ENCODE measurements at places on chromosomes 3 and 15. TPM values are rescaled to one million over a fixed set of nuclear protein-coding genes. Genes with fewer than 3 reads are reported as not detected.

GRCh38 chr3:131491775-131492174 is 11.0 kb downstream of the MRPL3 start:
- DNase-seq: no peak

DNA sequence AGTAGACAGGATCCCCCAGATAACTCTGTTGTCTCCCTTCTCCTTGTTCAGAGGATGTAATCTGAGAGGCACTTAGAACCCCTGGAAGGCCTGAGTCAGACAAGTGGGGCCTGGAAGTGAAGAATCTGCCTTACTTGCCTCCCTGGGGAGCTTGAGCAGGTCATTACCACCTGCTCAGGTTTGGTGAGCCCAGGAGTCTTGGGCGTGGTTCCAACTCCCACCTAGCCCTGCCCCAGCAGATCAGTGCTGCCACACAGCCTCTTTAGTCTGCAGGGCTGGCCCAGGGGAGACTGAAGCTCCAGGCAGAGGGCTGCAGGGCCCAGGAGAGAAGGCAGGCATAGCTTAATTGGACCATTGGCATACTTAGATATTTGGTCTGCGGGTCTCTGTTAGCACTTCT is 230.0 kb downstream of the ERC2 start:
- DNase-seq: no peak

Gene RBMS3
- 42.3 TPM for total RNA-seq

Gene IL17RB
- total RNA-seq: not detected

Gene C3orf20
- total RNA-seq: not detected

Measured in endothelial cell of umbilical vein (primary cell).